Stomach (tissue), 19 donors: ENCODE measurements at places on chromosomes 7 and 10. TPM values are rescaled to one million over a fixed set of nuclear protein-coding genes. Genes with fewer than 3 reads are reported as not detected.

Gene POT1
- total RNA-seq = 10.5 TPM

DNA sequence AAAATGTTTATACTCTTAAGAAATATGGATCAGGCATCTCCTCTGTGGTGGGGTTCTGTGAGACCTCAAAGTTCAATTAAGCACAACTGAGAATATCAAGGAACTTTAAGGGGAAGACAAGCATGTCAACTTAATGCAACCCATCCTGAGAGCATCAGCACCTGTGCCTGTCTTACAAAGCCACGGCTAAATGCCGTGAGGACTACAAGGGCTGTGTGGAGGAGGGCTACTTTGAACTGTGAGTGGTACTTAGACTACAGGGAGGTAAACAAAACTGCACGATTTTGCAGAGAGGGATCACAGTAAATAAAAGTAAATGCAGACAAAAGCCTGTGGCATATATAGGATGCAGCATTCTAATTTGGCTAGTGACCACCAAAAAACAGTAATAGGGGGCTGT, 139.1 kb downstream of the ATE1 start:
- no peaks in the 10 kb centered on the region for H3K4me1 ChIP-seq
- H3K27me3 ChIP-seq = no peaks in the 10 kb centered on the region
- no peak overlapping the region for H3K4me3 ChIP-seq
- H3K36me3 ChIP-seq = peaks cover 18% of the 10 kb centered on the region
- no peak for DNase-seq

GRCh38 chr10:118216020-118216419, 126.1 kb downstream of the FAM204A start:
- H3K4me3 ChIP-seq = no peak overlapping the region
- H3K27me3 ChIP-seq = no peaks in the 10 kb centered on the region
- no peak for DNase-seq
- H3K27ac ChIP-seq = no peak overlapping the region
- H3K4me1 ChIP-seq = no peaks in the 10 kb centered on the region

GRCh38 chr10:84547616-84548015, 219.2 kb downstream of the CCSER2 start:
- H3K27ac ChIP-seq = no peak overlapping the region
- no peak for DNase-seq
- no peaks in the 10 kb centered on the region for H3K27me3 ChIP-seq
- no peaks in the 10 kb centered on the region for H3K4me1 ChIP-seq

GRCh38 chr7:34219153-34219718, 313.9 kb downstream of the BMPER start:
- H3K4me1 ChIP-seq = no peaks in the 10 kb centered on the region
- no peaks in the 10 kb centered on the region for H3K27me3 ChIP-seq
- no peaks in the 10 kb centered on the region for H3K36me3 ChIP-seq
- no peak for DNase-seq
- no peak overlapping the region for H3K4me3 ChIP-seq
- H3K27ac ChIP-seq = no peak overlapping the region

DNA sequence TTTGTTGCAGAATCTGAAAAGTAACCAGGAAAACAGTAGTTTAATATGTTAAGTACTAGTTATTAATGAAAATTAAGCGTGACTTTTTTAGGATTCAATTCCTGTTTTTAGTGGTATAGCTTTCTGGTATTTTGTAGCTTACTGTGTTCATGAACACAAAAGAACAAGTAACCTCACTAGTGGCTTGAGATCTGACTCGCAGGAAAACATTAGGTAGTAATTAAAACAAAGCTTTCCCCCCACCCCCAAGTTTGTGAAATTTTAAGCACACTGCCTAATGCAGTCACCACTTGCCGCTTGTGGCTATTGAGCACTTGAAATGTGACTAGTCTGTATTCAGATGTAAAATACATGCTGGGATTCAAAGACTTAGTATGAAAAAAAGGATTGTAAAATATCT, 102.5 kb upstream of the RPA3 start:
- DNase-seq = no peak
- no peak overlapping the region for H3K27ac ChIP-seq
- H3K4me3 ChIP-seq = no peak overlapping the region
- H3K4me1 ChIP-seq = no peaks in the 10 kb centered on the region
- H3K27me3 ChIP-seq = no peaks in the 10 kb centered on the region

GRCh38 chr7:87448388-87448787, 27.1 kb downstream of the ABCB4 start:
- no peaks in the 10 kb centered on the region for H3K27me3 ChIP-seq
- no peaks in the 10 kb centered on the region for H3K36me3 ChIP-seq
- no peaks in the 10 kb centered on the region for H3K4me1 ChIP-seq
- no peak overlapping the region for H3K4me3 ChIP-seq
